ENCODE measurements at places on chromosomes 1 and 21. TPM values are rescaled to one million over a fixed set of nuclear protein-coding genes. Genes with fewer than 3 reads are reported as not detected.

- DNase-seq = no peak
Measured at GRCh38 chr1:7207875-7208646, 422.8 kb downstream of the CAMTA1 start.

GRCh38 chr1:184755226-184756065 is 788 bp upstream of the EDEM3 start:
- no peak for DNase-seq

GRCh38 chr1:241638099-241638682 is 2.0 kb downstream of the CHML start:
- no peak for DNase-seq

GRCh38 chr1:60126723-60127122 is 53.2 kb upstream of the C1orf87 start:
- DNase-seq = no peak

DNA sequence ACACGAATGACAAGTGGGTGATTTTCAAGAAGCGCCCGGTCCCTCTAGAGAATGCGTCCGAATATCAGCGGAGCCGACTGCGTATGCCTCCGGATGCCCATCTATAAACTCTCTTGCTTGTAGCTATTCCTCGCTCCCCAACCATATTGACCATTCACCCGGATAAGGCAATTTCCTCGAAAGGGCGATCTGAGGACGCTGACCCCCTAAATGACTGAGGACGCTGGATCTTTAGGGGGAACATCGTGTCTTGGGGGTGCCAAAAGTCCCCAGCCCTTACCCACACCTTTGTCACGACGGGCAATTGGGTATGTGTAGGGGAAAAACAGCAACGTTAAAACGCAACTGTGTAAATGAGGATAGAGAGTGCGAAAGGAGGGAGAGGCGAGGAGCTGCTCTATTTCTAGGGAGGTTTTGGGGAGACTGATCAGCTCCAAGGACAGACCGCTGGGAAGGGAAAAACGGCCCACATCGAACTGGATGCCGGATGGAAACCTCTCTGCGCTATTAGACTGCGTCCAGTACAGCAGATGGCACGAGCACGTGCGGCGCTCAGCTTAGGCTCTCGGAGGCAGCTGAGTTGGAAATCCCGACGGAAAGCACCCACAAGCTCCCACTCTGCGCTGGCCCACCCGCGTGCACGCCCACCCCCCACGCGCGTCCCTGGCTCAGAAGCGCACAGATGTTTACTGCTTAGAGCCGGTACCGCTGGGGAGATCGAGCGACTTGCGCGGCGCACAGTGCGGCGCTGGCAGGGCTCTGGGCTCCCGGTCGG is 2.9 kb upstream of the PRRX1 start:
- DNase-seq = no peak

DNA sequence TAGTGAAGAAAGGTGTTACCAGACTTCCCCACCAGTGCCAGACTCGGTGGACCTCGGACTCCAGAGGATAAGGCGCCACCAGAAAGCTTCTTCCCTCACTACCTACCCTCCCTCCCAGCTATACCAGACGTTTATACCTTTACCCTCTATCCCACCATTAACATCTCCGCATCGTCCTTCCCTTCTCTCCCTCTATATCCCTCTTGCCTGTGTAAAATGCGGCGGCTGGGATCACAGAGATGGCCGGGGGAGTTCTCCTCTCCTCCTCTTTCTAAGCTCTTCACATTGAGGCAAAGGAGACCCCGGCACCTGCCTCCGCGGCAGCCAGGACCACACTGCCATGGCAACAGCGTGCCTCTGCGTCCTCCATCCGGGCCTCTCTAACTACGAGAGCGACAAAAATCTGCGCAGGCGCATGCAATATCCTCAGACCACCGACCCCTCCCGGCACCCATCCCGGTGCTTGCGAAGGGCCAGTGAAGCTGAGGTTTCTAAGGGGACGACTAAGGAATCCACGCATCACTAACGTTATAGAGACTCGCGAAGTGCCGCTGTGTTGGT is at the start of gene CCDC181:
CCDC181 (minus strand) TSS at position 394 of the 561 bp plus-strand sequence. CDS start 2,547 bp downstream, outside the sequence.
- peak; percentile 3 for DNase-seq

DNA sequence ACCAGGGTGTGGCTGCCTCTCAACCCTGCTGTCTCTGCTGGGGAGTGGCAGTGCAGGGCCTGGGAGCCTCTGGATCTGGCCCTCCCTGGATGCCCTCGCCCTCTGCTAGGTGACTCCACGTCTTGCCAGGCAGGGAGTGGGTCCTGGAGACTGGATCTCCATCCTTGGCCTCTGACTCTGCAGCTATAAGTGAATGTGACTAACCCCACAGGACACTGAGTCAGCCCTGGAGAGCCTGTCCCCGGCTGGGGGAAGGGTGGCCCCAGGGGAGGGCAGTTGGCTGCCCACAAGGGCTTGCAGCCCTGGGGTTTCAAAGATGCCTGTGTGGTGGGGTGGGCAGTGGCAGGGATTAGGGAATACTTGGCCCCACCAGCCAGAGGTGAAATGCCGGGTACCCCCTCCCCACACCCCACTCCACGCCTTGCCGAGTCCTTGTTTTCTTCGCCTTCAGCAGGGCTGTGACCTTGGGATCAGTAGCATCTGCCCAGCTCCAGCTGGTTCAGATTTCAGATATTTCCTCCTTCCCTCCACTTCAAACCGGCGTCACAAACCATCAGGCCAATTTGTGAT is 1.9 kb upstream of the MYBPH start:
- DNase-seq = no peak

DNA sequence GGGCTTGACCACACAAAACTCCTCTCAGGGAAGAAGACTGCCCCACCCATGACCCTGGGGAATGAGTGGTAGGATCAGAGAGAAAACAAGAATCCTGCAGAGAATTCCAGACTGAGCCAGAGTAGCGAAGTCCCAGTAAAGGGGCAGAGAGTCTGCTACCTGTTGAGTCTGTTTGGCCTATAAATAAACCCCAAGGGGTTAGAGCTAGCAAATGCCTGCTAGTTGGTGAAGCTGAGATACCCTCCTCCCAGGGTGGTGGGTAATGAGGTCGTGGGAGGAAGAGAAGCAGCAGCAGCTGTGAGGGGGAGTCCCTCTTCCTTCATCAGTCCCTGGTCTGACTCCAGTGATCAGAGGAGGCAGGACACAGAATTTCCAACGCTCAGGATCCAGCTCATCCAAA is 2.5 kb downstream of the TRAF3IP3 start:
- no peak for DNase-seq

DNA sequence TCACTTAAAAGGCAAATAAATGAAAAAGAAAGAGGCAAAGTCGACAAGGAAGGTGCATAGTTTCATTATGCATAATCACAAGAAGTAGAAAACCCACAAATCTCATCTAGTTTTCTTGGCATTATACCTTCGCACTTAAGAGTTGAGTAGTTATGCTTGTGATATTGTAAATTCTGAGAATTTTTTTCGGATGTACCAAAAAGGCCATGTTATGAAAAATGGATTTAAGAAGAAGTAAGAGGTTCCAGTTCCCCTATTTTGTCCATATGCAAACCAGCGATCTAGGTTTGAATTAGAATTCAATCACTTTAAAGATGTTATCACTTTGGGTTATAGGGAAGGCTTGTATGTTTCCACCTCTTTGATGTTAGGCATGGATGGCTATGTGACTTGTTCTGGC is 7.9 kb upstream of the ERICH3 start:
- no peak for DNase-seq

DNA sequence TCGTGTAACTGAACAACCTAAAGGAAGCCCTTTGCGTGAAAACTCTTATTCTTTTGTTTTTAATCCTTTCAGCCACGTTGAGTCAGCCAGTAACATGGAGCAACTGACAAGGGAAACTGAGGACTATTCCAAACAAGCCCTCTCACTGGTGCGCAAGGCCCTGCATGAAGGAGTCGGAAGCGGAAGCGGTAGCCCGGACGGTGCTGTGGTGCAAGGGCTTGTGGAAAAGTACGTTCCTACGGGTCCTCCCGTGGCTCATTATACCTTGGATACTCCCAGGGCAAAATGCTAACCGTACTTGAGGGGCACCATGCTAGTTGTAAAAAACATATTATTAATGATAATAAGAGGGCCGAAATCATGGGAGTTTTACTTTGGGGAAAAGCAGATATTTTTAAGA is 49.4 kb downstream of the LAMC2 start:
- no peak for DNase-seq

DNA sequence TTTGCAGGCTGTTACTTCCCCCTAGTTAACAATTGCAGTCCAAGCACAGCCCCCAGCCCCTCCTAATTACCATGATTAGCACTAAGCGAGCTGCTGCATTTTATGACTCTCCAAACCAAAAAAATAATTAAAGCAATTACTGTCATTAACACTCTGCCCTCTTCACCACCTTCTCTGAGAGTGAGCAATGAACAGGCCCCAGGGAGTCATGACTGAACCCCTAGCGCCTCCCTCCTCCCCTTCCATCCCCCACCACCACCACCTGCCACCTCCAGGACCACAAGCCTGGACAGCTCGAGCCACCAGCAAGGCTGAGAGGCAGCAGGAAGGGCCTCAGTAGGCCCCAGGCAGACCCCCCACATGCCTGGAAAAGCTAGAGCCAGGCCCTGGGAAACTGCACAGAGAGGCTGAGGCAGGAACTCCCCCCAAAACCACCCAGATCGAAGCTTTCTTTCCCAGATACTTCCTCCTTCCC is 35.5 kb upstream of the ZC3H12A start:
- DNase-seq = no peak

- DNase-seq = no peak
Measured at GRCh38 chr1:230463760-230464159, 37.6 kb upstream of the PGBD5 start.

Gene TRIM62
- 13.0 TPM for total RNA-seq

Gene AK4
- 35.8 TPM for total RNA-seq

Gene TDRKH
- 3.2 TPM for total RNA-seq

Gene LCE3E
- not detected for total RNA-seq

Gene ZMYM1
- 11.2 TPM for total RNA-seq

Gene LCE1F
- total RNA-seq = not detected

Gene PTPN7
- 4.3 TPM for total RNA-seq

Gene DESI2
- 42.2 TPM for total RNA-seq

Gene HHAT
- total RNA-seq = 4.6 TPM

Gene TYW3
- total RNA-seq = 16.4 TPM
